Breast epithelium (tissue), 4 donors: ENCODE measurements at places on chromosomes 3 and 15.
A peak's percentile ranks its signal among the peaks of the same experiment; 100 is the strongest.

- no peak overlapping the region for H3K27ac ChIP-seq
- H3K4me1 ChIP-seq = no peaks in the 10 kb centered on the region
- peak overlapping the region; percentile 24 for H3K4me3 ChIP-seq
- no peaks in the 10 kb centered on the region for H3K27me3 ChIP-seq
- no peaks in the 10 kb centered on the region for H3K36me3 ChIP-seq
- DNase-seq = no peak
Observed at GRCh38 chr3:197793247-197793646, 2.2 kb downstream of the LRCH3 start.

DNA sequence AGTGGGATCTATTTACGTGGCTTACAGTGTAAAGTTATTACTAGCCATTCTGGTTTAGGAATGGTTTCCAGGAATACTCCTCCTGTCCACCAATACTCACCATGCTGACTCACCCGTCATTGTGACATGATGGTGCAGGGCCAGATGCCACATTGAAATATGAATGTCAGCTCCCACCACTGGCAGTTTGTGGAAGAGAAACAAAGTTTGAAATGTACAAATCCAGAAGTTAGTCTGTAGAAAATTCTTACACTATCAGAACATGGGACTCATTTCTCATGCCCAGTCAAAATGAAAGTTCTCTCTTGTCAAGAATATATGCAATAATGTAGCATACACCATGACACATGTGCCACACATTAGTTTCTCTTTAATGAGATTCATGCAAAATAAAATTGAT is 14.4 kb upstream of the TSPAN3 start:
- H3K36me3 ChIP-seq = no peaks in the 10 kb centered on the region
- H3K27ac ChIP-seq = no peak overlapping the region
- H3K4me3 ChIP-seq = no peak overlapping the region

- DNase-seq = no peak
- no peak overlapping the region for H3K4me3 ChIP-seq
- no peak overlapping the region for H3K27ac ChIP-seq
- no peaks in the 10 kb centered on the region for H3K27me3 ChIP-seq
- H3K36me3 ChIP-seq = no peaks in the 10 kb centered on the region
Observed at GRCh38 chr15:26232691-26233090, 369.6 kb upstream of the ATP10A start.

DNA sequence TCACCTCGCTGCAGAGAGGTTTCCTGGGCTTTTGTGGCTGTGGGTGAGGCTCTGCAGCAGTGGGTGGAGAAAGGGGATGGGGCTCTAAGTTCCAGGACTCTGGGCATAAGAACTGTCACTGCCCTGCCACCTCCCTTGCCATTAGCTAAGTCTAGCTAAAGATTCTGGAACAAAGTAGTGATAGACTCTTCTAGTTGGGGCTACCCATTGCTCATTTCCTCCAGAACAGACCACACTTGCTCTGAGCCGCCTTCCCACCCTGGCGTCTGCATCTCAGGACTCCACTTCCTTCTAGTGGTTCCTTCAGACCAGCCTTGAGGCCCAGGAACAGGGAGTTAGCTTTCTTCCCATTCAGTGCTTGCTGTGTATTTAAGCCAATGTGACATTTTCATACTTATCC is 7.5 kb downstream of the ARHGAP31 start:
- peak overlapping the region; percentile 25 for H3K27ac ChIP-seq
- DNase-seq = no peak
- peaks cover 3% of the 10 kb centered on the region for H3K4me1 ChIP-seq
- no peak overlapping the region for H3K4me3 ChIP-seq

DNA sequence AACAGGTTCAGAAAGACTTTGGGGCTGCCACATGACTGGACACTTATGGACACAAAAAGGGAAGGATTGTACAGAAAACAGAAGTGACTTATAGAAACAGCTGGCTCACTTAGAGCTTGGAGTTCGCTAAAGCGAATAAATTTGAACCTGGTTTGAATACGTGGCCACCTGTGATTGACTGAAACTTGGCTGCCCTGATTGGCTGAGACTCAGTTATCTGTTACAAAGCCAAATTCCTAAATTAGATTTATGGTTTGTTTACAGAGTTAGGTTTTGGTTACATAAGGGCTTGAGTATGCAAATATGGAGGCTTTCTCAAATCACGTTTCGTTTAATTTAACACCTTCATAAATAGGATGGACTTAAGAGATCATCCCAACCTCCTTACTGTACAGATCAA is 270.2 kb downstream of the THSD4 start:
- no peak for DNase-seq
- H3K27ac ChIP-seq = no peak overlapping the region
- H3K4me3 ChIP-seq = no peak overlapping the region

- no peaks in the 10 kb centered on the region for H3K4me1 ChIP-seq
- no peak overlapping the region for H3K4me3 ChIP-seq
- H3K27me3 ChIP-seq = no peaks in the 10 kb centered on the region
- no peaks in the 10 kb centered on the region for H3K36me3 ChIP-seq
- DNase-seq = no peak
- no peak overlapping the region for H3K27ac ChIP-seq
Observed at GRCh38 chr3:177435301-177435700, 238.0 kb upstream of the TBL1XR1 start.

DNA sequence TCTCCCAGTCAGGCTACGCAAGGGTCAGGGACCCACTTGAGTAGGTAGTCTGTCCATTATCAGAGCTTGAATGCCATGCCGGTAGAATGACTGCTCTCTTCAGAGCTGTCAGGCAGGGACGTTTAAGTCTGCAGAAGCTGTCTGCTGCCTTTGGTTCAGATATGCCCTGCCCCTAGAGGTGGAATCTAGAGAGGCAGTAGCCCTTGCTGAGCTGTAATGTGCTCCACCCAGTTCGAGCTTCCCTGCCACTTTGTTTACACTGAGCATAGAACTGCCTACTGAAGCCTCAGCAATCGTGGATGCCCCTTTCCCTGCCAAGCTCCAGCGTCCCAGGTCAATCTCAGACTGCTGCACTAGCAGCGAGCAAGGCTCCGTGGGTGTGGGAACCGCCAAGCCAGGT is 57.5 kb upstream of the SETMAR start:
- H3K36me3 ChIP-seq = no peaks in the 10 kb centered on the region
- H3K4me3 ChIP-seq = no peak overlapping the region
- H3K27ac ChIP-seq = no peak overlapping the region
- DNase-seq = no peak
- no peaks in the 10 kb centered on the region for H3K27me3 ChIP-seq

DNA sequence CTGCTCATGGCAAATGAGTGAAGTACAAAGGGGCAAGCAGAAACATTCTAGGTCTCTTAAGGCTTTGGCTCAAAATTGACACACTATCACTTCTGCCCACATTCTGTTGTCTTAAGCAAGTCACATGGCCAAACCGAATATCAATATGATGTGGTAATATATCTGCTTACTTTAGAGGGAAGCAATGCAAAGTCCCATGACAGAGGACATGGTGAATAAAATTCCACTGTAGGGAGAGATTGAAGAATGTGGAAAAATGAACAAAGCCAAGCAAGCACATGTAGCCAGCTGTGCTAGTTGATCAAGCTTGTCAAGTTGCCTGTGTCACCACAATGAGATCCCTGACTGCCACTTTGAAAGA is 11.2 kb upstream of the TBC1D5 start:
- no peak overlapping the region for H3K27ac ChIP-seq
- H3K4me3 ChIP-seq = no peak overlapping the region
- H3K4me1 ChIP-seq = no peaks in the 10 kb centered on the region
- no peak for DNase-seq

DNA sequence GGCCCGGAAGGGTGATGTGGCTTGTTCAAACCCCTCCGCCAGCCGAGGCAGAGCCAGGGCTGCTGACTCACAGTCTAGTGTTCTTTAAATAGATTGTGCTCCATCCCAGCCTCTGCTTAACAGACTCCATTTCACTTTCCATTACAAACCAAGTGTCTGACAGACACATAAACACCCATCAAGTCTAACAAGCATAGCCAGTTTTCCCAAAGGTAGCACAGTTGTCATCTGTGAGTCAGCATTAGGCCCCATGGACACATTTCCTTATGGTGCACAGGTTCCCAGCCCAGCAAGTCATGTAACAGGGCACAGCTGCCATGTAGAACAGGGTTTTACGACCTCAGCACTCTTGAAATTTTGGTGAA is 109.9 kb upstream of the RAP2B start:
- no peak overlapping the region for H3K4me3 ChIP-seq
- no peaks in the 10 kb centered on the region for H3K27me3 ChIP-seq
- DNase-seq = no peak
- H3K4me1 ChIP-seq = no peaks in the 10 kb centered on the region
- H3K36me3 ChIP-seq = no peaks in the 10 kb centered on the region
- no peak overlapping the region for H3K27ac ChIP-seq

DNA sequence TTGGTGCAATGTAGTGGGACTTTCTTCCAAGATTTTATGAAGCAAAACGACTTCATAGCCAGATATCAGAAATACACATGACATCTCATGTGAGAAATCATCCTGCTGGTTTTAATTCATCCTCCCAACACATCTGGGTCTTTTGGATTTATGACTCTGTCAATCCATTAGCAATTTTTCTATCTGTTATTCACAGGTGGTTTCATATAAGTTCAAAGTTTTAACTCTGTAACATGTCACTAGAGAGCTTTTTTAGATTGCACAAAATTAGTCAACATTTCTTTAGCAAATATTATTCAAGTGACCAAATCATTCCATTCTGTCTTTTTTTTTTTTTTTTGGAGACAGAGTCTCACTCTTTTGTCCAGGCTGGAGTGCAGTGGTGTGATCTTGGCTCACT is 30.4 kb downstream of the SQOR start:
- H3K4me1 ChIP-seq = peaks cover 4% of the 10 kb centered on the region
- DNase-seq = no peak
- H3K27me3 ChIP-seq = no peaks in the 10 kb centered on the region
- H3K27ac ChIP-seq = no peak overlapping the region
- no peaks in the 10 kb centered on the region for H3K36me3 ChIP-seq
- no peak overlapping the region for H3K4me3 ChIP-seq

- H3K4me3 ChIP-seq = peak overlapping the region; percentile 31
- H3K4me1 ChIP-seq = no peaks in the 10 kb centered on the region
- no peaks in the 10 kb centered on the region for H3K36me3 ChIP-seq
- H3K27ac ChIP-seq = peak overlapping the region; percentile 62
- no peaks in the 10 kb centered on the region for H3K27me3 ChIP-seq
Observed at GRCh38 chr3:170424879-170425278, 6.2 kb downstream of the CLDN11 start.
